NCI-H460 (cell line): ENCODE measurements at places on chromosomes 3 and 15.

DNA sequence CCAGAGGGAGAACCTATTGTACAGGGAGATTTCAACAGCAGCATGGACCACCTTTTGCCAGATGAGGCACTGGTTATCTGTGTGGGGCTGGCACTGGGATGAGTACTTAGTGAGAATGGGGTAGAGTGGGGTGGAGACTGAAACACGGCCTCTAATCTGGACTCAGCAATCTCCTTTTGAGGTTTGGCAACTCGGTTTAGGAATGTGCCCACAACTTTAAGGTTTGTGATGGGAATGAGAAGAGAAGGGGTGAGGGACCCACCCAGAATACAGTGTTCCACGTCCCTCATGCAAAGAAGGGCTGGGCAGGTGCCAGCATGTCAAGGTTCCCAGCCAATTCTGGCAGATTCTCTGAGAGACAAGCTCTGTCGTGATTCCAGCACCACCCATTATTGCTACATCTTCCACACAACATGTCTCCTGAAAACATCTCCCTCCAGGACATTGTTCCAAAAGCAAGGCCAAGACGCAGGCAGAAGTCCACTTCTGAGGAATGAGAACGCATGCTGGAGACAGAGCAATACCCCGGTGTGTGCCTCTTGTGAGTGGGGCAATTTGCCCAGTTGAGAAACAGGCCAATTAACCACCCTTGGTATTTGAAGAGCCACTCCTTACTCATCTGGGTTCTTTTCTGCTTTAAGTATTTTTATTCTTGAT lies 37.5 kb upstream of the CCR4 start:
- DNase-seq, result no peak

DNA sequence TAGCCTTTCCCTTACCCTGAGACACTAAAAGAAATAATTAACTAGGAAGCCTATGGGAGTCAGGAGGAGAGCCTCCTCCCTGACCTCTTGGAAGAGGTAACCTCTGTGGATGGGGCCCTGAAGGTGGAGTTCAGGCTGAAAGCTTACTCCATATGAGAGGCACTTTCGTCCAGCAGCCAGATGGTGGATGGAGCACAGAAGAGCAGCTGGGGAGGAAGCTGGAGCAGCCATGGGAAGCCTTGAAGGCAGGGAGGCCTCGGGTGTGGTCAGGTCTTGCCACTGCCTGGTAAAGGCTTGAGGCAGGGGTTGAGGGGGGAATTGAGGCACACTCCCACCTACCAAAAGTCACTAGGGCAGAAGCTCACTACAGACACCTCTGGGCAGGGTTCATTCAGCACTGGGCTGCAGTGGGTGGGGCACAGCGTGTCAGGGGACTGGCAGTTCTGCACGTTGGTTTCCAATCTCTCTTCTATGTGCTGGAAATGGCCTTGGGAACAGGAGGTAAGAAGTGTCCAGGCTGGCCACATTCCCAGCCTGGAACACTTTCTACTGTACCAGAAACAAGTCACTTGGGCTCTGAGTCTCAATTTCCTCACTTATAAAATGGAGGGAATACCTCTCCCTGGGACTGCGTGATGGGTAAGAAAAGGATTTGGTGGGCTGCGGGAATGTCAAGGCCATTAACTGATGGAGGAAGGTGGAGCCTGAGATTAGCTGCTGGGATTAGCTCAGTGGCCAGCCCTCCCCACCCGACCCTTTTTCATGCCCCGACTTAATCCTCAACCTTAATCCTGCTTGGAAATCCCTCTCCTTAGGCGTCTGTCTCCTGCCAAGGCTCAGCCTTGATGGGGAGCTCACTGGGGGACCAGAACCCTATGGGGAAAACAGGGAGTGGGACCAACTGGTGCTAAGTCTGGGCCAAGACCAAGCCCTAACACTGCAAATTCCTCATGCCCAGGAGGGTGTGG lies 5.4 kb downstream of the PCBP4 start:
- DNase-seq, result no peak

- peak; percentile 49 for DNase-seq
Observed at GRCh38 chr15:34122771-34123183, 20.9 kb downstream of the PGBD4 start.

GRCh38 chr15:101063212-101063611 lies 144.1 kb downstream of the LRRK1 start:
- no peak for DNase-seq

DNA sequence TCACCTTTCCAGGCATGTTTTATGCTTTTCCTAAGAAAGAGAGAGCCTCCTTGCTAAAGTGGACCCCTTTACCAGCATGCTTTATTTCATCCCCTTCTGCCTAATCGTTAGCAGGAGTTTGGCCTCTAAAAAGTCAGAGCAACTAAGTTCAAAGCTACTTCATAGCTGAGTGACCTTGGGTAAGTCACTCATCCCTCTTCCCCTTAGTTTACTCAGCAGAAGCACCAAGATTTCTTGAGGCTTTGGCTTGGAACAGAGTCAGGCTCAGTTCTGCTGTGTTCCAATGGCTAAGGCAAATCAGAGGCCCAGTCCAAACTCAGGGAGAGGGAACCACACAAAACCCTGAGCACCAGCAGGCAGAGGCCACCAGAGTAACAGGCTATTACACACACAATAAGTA lies 254.9 kb downstream of the TJP1 start:
- no peak for DNase-seq

DNA sequence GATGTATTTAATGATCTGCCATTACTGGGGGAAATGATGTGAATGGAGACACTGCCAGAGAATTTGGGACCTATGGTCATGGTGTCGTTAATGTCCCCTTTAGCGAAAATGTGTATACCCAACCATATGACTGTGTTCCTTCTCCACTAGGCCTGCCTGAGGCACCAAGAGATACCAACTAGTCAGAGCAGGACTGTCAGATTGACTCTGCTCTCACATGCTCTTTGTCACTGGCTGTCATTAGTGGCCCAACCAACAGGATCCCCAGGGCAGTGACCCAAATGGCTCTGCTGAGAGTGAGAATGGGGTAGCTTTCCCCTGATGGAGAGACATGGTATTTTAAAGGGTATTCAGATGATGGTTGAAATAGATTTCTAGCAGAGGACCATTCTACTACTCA lies 2.8 kb downstream of the TAGLN3 start:
- DNase-seq, result no peak

- DNase-seq, result no peak
Observed at GRCh38 chr3:12659316-12660015, 4.5 kb downstream of the RAF1 start.

- no peak for DNase-seq
Observed at GRCh38 chr3:136624371-136624770, 127.8 kb downstream of the STAG1 start.

GRCh38 chr3:178353006-178353694 lies 183.1 kb upstream of the KCNMB2 start:
- no peak for DNase-seq

- no peak for DNase-seq
Observed at GRCh38 chr3:114538211-114538610, 244.4 kb downstream of the TIGIT start.

DNA sequence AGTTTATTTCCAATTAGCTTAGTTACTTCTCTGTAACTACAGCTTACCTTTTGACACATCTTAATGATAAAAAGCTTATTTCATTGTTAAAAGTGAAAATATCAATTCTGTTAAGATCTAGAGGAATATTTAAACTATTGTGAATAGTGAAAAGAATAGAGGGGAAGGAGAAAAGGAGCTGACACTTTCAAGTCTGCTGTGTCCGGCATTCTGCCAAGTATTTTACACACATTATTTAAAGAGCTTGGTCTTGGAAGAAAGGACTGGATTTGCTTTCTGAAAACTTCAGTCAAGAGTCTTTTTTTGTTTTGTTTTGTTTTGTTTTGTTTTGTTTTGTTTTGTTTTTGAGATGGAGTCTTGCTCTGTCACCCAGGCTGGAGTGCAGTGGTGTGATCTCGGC lies 34.8 kb downstream of the CCDC80 start:
- DNase-seq, result no peak

DNA sequence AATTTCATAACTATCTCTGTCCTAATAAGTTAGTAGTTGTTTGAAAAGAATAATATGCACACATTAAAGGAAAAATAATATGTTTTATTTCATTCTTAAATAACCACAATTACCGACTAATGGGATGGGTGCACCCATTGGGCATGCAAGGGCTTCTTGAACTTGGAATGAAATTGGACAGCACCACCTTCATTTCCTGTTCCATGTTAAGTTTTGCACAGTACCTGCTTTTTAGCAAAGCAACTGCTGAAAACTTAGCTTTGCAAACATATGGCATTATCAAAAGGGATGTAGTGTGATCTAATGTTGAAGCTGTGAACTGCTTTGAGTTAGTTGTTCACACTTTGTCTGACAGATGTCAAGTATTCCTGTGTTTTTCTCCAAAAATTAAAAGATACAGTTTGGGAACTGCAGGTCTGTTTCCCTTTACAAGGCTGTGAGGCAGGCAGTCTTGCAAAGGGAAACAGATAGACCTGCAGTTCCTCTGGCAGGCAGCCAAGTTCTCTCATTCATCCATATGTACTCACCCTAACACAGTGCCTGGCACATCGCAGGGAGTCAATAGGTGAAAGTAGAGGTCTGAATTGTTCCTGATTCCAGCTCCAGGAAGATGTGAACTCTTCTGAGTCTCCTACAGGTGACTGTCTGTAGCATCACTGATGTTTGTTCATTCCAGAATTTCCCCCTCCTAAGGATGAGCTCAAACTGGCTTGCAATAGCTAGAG lies 64.3 kb upstream of the GOLGA8B start:
- DNase-seq, result no peak

DNA sequence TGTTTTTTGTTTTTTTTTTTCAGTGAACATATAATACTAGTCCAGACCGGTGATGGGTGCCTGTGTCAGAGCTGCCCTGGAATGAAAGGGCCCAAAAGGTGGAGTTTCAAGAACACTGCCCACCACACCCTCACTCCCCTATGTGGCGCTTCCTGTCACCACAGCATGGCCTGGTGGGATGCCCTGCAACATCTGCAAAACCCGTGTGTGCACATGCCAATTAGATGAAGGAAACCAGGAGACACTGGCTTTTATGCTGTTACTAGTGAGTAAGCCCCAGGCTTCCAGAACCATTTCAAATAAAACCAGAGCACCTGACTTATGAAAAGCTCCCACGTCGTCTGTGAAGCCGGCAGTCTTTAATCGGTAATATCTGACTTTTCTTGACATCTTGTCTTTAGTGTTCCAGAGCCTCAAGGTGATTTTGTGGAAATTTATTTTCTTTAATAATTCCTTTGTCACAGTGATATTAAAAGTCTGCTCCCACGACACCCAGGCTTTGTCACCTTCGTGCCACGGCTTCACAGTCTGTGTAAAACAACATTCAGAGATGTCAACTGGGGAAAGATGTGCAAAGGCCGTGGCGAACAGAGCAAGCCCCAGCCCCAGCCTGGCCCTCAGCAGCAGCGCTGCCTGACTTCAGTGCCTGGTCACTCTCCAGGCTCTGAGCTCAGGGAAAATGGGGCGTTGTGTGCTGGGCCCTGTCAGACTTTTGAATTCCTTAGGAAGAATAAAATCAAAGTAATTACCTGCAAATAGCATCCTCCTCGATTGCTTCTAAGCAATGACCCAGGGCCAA lies 6.4 kb downstream of the CFAP92 start:
- DNase-seq, result no peak

DNA sequence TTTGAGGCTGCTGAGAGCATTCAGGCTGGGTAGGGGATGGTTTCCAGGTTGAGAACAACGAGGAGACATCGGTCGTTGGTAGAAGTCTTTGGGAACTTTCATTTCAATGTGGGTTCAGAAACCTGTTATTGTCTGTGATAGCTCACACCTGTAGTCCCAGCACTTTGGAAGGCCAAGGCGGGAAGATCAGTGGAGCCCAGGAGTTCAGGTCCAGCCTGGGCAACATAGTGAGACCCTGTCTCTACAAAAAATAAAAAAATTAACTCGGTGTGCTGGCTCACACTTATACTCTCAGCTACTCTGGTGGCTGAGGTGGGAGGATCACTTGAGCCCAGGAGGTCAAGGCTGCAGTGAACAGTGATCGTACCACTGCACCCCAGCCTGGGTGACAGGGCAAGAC lies 988 bp upstream of the RNF168 start:
- no peak for DNase-seq

DNA sequence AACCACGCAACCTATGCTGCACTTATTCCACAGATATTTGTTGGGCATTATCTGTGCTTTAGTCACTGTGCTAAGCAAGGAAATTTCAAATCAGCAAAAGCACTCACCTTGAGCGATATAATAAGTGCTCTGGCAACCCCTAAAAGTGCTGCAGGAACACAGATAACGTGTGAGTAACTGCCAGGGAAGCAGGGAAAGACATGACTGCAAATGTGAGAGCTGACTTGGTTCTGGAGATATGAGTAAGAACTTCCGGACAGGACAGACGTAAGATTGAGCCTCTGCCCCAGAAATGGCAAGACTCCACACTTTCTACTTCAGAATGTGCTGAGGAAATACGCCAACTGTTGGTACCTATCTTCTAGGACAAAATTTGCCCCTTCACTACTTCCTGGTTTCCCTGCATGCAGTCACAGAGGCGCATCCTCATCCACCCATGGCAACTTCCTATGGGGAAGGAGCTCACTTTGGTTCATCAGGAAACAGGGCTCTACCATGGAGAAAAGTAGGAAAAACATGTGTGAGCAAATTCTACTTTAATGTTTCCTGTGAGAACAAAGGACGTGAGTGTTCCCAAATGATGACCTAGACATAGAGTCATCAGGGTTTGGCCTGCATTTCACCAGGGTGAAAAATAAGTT lies 41.7 kb downstream of the AQP9 start:
- DNase-seq, result no peak

DNA sequence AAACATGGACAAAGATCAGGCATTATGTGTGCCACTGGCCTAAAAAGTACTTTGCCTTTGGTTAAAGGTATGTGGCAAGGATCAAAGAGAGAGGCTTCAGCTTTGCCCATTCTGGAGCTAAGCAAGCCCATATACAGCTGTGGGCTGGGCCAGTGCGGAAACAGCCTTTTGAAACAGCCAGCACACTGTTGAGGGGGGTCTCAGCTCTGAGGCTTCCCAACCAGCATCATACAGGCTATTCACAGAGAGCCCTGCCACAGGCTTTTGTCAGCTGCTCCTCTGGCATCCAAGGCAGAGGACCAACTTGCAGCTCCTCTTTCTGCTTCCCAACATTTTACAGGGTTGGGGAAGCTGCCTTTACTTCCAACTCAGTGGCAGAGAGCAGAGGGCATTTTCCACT lies 63.2 kb upstream of the FOXB1 start:
- DNase-seq, result no peak

- no peak for DNase-seq
Observed at GRCh38 chr15:40525855-40526254, 39.0 kb downstream of the CCDC32 start.

DNA sequence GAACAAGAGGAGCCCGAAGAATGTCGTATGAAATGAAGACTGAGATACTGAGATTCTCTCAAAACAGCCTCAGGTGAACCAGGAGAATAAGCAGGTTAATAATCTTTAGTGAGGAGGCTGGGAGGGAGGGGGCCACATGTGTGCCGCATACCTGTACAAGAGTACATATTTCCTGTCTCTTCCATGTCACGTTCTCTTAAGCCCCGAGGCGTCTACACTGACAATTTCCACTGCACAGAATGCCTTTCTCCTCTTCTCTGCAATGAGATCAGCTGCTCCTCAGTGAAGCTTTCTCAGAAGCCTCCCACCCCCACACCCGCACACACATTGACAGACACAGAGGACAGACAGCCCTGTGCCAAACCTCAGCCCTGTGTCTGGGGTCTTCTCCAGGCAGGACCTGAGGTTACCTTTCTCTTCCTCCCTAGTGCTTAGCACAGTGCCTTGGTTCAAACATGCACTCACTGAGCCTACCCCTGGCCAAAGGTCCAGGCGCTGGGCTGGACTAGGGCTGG lies 55.4 kb downstream of the PDZRN3 start:
- DNase-seq, result no peak
